ENCODE measurements at places on chromosomes 3 and 15. TPM values are rescaled to one million over a fixed set of nuclear protein-coding genes. Genes with fewer than 3 reads are reported as not detected.

Gene SHQ1
- total RNA-seq = 18.3 TPM

Gene SLC6A1
- total RNA-seq = 1.7 TPM

Gene CLSTN2
- total RNA-seq = 0.97 TPM

Gene FSIP1
- 0.38 TPM for total RNA-seq

Gene SYNPR
- not detected for total RNA-seq

- no peak for DNase-seq
These were observed 1159.2 kb downstream of the TUSC7 start for GRCh38 chr3:117868766-117869165.

- no peak for DNase-seq
These were observed 26.9 kb downstream of the PIERCE2 start for GRCh38 chr15:55434989-55435825.

GRCh38 chr3:99757966-99758365 is 59.7 kb upstream of the CMSS1 start:
- DNase-seq = no peak

GRCh38 chr3:149579838-149580542 is 77.8 kb downstream of the WWTR1 start:
- DNase-seq = no peak
